ENCODE measurements at places on chromosomes 4 and X. TPM values are rescaled to one million over a fixed set of nuclear protein-coding genes. Genes with fewer than 3 reads are reported as not detected.

Gene TEX11
- not detected for total RNA-seq

Gene SSX4B
- total RNA-seq: not detected

Gene PPAT
- 21.2 TPM for total RNA-seq

Gene NAP1L3
- total RNA-seq: 145 TPM

Gene PAK3
- 94.2 TPM for total RNA-seq

Gene CYBB
- total RNA-seq: 4.6 TPM

Gene GLOD5
- not detected for total RNA-seq
